ENCODE measurements at places on chromosomes 7 and 10.
A peak's percentile ranks its signal among the peaks of the same experiment; 100 is the strongest.

- DNase-seq: no peak
Measured at GRCh38 chr7:117402109-117402508, 25.2 kb downstream of the ASZ1 start.

GRCh38 chr10:29471544-29471859 is 163.3 kb downstream of the SVIL start:
- DNase-seq: no peak

DNA sequence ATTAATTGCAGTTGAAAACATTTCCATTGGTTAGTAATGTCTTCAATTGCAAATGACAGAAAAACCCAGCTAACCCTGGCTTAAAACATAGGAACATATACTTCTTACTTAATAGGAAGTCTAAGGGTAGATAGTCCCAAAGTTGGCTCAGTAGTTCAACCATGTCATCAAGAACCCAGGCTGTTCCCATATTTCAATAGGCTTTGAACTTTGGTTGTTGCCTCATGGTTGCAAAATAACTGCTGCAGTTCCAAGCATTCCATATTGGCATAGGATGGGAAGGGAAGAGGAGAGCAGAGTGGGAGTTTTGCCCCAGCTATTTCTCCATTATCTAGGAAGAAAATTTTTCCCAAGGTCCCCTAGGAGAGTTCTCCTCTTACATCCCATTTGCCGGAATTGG is 81.4 kb upstream of the EEPD1 start:
- DNase-seq: peak; percentile 6

DNA sequence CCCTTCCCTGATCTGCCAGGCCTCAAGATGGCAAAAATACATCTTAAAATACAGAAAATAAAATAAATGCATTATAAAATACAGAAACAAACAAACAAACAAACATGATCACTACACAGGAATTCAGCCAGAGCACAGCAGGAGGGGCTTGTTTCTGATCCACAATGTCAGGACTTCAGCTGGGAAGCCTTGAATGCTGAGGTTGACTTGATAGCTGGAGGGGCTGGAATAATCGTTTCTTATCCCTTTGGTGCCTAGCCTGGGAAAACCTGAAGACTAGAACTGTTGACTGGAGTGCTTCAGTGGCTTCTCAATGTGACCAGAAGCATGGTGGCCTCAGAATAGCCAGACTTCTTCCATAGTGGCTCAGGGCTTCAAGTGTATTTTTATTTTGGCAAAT is 9.2 kb upstream of the MARVELD1 start:
- DNase-seq: no peak

Data from inflammatory macrophage treated with lipopolysaccharide for 1 hour (primary cell).